Right hindlimb (tissue), 1 donor: ENCODE measurements at places on chromosomes 5 and 9.

GRCh38 chr5:158164296-158165047 is 305.5 kb upstream of the CLINT1 start:
- DNase-seq = no peak

DNA sequence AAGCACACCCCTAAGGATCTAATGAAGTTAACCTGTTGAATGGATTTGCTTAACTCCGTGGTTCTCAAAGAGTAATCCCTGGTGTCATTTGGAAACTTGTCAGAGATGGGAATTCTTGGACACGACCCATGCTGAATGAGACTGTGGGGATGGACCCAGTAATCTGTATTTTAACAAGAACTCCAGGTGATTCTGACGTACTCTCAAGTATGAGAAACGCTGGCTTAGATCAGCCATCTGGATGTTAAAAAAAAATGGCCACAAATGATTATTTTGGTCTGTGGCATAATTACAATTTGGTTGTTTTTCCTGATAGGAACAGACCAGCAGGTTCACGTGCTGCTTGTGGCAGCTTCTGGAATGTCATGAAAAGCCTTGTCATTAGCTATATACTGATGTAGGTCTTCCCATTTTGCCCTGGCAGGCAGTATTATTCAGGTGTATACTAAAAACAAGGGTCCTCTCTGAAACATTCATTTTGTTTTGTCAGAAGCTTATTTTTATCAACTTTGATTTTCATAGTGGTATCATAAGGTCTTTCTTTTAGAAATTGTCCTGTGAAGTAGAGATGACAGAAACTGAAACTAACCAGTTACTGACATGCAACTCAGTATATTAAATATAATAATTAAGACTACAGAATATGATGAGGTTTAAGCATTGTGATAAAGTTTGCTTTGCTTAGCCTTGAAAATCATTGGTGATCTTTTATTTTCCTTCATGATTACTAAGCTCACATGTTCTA is 15.4 kb downstream of the CPEB4 start:
- no peak for DNase-seq

- DNase-seq = no peak
These were observed 5.7 kb downstream of the IL6ST start for GRCh38 chr5:55988979-55989638.

- DNase-seq = no peak
These were observed 710 bp upstream of the WDR55 start for GRCh38 chr5:140664030-140664358.

- DNase-seq = no peak
These were observed 483.7 kb upstream of the PIK3R1 start for GRCh38 chr5:67731886-67732285.
